ENCODE measurements at places on chromosomes 12 and 14.

- no peak for DNase-seq
Measured at GRCh38 chr12:1836241-1836803, 16.0 kb downstream of the LRTM2 start.

- no peak for DNase-seq
Measured at GRCh38 chr12:7609495-7609894, 56.2 kb downstream of the APOBEC1 start.

DNA sequence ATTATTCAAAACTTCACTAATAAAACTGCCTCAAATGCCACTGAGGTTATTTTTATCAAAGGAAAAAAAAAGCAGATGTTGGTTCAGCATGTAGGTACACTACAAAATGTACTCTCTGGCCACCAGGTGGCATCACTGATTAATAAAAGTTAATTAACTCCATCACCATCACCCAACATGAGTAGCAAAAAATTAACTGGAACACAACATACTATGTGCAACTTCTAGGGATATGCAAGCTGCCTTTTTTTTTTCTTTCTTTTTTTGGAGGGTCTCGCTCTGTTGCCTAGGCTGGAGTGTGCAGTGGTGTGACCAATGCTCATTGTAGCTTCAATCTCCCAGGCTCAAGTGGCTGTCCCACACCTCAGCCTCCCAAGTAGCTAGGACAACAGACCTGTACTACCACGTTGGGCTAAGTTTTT is 43.8 kb upstream of the NR2C1 start:
- no peak for DNase-seq

DNA sequence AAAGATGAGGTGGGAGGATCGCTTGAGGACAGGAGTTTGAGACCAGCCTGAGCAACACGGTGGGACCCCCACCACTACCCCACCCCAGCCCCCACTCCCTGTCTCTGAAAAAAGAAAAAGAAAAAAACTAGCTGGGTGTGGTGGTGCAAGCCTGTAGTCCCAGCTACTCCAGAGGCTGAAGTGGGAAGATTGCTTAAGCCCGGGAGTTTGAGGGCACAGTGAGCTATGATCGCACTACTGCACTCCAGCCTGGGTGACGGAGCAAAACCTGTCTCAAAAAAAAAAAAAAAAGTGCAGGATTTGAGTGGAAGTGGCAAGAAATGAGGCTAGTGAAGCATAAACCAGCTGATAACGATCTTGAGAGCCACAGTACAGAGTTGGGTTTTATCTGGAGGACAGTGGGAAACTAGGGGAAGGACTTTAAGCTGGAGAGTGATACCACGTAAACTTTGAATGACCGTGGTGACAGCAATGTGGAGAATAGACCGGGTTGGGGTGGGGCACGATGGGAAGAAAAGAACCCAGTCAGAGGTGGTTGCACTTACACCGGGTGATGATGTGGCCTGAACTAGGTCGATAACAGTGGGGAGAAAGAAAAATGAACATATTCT is 85.3 kb downstream of the TMEM260 start:
- DNase-seq: no peak

GRCh38 chr14:47150267-47150666 is 498.7 kb upstream of the RPL10L start:
- no peak for DNase-seq

- no peak for DNase-seq
Measured at GRCh38 chr12:122094735-122095631, 16.4 kb downstream of the MLXIP start.

DNA sequence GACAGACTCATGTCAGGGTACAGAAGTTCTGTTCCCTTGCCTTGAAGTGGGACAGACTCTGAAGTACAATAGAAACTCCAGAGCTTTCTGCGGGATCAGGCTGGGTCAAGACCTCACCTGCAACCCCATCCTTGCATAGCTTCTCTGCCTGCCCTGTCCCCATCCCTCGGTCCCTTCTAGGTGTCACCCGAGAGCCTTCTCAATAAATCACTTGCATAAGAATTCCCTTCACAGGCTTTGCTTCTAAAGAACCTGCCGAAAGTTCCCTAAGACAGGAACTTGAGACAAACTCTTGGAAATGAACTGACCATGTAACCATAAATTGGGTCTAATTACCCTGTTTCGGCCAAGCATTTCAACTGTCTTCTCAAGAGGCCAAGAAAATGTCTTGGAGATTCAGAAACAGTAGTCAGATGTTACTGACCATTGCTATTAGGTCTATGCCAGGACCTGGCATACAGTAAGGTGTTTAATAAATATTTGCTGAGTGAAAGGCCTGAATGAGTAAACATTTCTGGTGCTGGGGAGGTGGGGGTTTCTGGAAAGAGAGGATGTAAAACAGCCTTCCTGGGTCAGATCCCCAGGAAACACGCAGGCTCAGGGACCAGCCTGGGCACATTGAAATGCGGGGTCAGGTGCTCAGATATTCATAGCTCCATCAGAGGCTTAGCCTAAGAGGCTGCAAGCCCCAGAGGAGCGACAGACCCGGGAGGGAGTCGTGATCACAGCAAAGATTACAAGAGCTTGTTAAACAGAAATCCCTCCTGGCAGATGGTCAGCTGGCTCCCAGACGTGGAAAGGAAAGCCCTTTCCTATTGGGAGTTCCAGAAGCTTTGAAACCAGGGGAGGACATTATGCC is 226.2 kb upstream of the LHX5 start:
- DNase-seq: no peak

DNA sequence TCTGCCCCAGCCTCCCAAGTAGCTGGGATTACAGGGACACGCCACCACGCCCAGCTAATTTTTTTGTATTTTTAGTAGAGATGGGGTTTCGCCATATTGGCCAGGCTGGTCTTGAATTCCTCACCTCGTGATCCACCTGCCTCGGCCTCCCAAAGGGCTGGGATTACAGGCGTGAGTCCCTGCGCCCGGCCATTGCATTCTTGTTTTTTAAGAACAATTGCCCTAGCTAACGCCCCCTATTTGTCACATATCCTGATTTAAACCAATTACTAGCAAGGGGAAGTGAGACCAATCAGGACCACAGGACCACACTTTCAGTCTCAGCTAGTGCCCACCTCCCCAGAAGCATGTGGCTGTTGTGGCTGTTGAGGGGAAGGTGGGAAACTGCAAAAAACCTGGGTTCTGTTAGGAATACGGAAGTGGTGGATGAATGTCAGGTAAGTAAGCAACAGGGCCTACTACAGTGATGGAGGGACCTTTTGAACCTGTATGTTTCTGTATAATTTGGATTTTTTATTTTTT is 37.8 kb upstream of the NFYB start:
- no peak for DNase-seq

DNA sequence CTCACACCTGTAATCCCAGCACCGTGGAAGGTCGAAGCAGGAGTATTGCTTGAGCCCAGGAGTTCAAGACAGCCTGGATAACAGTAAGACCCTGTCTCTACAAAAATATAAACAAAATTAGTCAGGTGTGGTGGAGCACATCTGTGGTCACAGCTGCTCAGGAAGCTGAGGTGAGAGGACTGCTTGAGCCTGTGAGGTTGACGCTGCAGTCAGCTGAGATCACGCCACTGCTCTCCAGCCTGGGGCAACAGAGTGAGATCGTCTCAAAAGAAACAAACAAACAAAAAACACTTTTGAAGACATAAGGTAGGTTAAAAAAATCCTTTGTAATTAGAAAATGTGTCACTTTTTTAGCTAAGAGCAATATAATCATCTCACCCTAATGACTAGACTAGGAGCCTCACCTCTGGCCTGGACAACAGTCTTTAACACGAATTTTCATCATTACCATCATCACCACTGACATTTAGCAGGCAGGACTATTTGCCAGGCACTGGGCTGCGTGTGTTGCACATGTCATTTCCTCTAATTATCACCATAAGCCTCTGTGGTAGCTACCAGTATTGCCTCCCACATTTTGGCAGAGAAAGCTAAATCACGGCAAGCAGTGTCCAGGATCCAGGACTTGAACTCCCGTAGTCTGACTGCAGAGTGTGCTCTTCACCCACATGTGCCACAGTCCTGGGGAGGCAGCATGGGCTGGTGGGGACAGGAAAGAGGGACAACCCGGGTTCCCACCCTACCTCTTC is 4.6 kb upstream of the SYCP3 start:
- DNase-seq: no peak

GRCh38 chr14:76716285-76716684 is 45.0 kb upstream of the VASH1 start:
- DNase-seq: no peak

DNA sequence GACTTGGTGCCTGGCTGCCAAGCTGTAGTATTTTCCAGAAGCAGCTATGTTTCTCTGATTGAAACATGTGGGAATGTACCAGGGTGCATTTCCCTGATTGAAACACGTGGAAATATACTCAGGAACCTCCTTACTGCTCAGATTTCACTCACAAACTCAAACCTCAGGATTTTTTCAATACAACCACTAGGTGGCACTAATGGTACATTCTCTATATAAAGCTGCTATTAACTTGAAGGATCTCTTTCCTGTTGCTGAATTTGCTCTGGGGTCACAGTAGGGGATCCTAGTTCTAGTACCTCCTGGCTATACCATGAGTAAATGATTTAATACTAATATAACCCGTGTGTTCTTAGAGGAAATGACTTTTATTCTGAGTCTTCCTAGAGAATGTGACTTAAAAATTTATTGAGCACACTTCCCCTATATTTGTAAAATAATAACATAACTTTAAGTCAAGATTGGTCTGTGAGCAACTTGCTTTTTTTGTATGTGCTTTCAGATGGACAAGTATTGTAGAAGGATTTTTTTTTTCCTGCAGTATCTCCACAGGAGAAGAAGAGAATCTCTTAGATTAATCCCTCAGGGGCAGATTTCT is 173.8 kb upstream of the MIS18BP1 start:
- no peak for DNase-seq

- DNase-seq: no peak
Measured at GRCh38 chr14:85532374-85533022, 2.6 kb downstream of the FLRT2 start.

DNA sequence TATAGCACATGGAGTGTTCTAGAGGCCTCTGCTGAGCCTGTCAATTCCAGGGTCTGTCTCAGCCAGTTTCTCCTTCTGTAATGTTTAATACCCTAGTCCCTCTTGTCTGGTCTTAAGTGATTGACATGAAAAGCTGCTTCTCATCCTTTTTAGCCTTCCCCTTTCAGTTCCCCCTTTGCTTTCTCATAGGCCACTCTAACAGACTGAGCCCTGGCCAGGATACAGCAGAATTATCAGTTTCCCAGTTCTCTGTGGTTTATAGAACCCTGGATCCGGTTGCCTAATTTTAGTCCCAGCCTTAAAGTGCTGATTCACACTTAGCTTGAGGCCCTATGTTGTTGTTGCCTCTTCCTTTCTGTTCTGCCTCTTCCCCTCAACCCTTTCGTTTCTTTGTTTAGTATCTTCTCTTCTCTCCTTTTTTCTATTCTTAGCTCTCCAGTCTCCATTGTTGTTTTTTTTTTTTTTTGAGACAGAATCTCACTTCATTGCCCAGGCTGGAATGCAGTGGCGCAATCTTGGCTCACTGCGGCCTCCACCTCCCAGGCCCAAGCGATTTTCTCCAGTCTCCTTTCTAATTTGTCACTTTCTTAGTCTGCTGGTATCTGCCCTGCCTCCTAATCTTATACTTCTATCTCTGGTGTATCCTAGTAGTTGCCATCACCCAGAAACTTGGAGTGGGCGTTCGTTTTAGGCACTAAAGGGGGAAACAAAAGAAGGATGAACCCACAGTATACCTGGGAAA is 2.9 kb upstream of the BIN2 start:
- DNase-seq: no peak

DNA sequence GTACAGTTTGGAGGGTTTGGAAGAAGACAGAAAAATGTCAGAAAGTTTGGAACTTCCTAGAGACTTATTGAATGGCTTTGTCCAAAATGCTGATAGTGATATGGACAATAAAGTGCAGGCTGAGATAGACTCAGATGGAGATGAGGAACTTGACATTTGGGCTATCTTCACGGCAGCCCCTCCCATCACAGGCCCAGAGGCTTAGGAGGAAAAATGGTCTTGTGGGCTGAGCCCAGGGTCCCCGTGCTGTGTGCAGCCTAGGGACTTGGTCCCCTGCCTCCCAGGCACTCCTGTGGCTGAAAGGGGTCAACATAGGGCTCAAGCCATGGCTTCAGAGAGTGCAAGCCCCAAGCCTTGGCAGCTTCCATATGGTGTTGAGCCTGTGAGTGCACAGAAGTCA is 79.0 kb downstream of the CMAS start:
- no peak for DNase-seq

- no peak for DNase-seq
Measured at GRCh38 chr12:128763395-128763794, 60.4 kb downstream of the SLC15A4 start.

GRCh38 chr12:75477137-75477536 is 3.4 kb upstream of the GLIPR1 start:
- no peak for DNase-seq

GRCh38 chr12:97995559-97995958 is 519.8 kb upstream of the TMPO start:
- no peak for DNase-seq

DNA sequence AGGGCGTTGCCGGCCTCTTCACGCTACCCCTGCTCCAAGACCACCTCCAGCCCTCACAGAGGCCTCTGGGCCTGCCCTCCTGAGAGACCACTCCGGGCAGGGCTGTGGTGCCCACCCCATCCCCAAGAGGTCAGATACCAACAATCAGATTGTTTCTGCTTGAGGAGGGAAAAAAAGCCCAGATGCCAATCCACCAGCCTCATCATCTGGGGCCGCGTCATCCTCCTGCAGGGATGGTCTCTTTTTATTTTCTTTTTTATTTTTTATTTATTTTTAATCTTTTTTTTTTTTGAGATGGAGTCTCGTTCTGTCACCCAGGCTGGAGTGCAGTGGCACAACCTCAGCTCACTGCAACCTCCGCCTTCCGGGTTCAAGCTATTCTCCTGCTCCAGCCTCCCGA is 93.4 kb downstream of the FBXL14 start:
- no peak for DNase-seq

DNA sequence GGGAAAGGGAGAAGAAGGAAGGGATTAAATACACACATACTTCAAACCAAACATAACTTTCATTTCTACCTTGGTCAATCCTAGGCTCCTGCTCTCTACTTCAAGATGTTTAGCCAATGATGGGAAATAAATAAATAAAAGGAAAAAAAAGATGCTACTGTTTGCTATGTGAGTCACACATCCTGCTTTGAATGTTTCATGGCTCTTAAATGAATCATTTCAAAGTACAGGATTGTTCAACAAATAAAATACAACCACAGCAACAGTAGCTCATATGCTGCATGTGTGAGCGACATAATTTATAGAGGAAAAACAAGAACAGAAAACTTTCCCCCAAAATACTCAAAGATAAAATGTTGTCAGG is 54.3 kb upstream of the NPFF start:
- no peak for DNase-seq

- DNase-seq: no peak
Measured at GRCh38 chr12:109652233-109652976, 61.2 kb upstream of the FAM222A start.

- no peak for DNase-seq
Measured at GRCh38 chr14:60735416-60735815, 855 bp downstream of the MNAT1 start.

GRCh38 chr14:82724316-82724715 is 1190.7 kb upstream of the SEL1L start:
- no peak for DNase-seq

GRCh38 chr12:6946033-6946919 is 2.5 kb downstream of the C12orf57 start:
- DNase-seq: no peak
